ENCODE measurements at places on chromosomes 6 and 20.

- DNase-seq = no peak
These were observed 534 bp downstream of the NANP start for GRCh38 chr20:25623225-25623735.

GRCh38 chr6:85640821-85641220, 1.9 kb downstream of the SYNCRIP start:
- DNase-seq = no peak

DNA sequence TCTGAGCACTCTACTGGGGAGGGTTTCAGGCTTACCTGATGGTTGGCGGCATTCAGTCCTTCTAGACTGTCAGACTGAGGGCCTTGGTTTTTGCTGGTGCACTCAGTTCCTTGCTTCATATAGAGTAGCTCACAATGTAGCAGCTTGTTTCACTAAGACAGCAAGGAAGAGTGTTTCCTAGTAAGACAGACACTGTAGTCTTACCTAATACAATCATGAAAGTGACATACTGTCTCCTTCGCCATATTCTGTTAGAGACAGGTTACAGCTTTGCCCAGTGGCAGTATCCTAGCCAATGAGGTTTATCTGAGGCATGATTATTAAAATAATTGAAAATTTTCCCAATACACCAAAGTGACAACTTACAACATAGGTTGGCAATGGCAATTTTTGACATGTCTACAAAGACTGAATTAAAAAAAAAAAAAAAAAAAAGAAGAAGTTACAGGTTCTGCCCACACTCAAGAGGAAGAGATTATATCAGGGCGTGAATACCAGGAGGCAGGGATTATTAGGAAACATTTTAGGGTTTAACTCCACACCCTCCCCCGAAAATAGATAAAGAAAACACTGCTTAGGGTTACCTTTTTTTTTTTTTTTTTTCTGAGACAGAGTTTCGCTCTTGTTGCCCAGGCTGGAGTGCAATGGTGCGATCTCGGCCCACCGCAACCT, 66.8 kb downstream of the SCAND1 start:
- no peak for DNase-seq

DNA sequence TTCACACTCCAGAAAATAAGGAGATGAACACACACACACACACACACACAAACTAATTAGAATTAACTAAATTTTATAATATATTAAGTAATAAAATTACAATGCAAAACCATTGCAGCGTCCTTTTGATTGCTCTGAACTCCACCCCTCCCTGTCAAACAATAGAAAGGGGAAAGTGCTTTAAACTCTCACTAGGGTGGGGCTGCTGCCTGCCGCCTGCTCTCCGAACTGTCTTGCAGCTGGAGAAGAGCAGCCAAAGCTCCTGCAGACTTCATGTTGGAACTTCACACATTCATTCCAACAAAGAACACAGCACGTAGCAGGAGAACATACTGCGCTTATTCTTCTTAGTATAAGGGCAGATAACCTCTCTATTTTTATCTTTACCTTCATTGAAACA, 83.2 kb downstream of the GCLC start:
- DNase-seq = no peak

DNA sequence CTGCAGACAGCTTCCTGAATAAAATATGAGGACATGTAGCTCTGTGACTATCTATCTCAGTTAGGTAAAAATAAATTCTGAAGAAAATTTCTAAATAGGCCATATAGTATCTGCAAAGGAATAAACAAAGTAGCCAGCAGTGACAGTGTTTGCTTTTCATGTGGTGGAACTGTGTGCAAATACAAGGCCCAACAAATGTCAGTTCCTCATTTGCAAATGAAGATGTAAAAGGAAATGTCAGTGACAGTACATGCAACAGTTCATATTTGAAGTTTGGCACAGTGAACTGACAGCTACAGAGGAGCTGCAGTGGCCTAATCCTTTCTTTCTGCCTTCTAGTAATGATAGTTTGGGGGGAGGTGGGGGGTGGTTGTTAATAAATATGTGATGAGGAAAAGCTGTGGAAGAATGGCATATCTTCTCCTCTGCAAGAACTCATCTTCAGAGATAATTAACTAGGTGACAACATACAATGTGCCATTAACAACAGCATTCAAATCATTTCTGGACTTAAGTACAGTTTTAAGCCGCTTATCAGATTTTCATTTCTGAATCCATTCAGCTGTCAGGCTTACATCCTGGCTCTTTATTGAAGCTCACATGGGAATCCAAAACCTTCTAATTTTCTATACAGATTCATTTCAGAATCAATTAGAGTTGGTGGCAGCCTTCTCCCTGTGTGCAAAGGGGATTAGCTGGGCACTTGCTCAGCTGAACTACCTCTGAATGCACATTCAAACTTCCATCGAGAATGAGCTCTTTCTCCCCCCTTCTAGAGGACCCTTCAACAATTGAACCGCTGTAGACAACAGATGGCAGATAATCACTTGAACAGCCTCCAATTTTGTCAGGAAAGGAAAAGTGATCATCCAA, 1059.0 kb upstream of the EPHA7 start:
- DNase-seq = no peak

GRCh38 chr6:162845972-162846371, 118.2 kb downstream of the PACRG start:
- no peak for DNase-seq

DNA sequence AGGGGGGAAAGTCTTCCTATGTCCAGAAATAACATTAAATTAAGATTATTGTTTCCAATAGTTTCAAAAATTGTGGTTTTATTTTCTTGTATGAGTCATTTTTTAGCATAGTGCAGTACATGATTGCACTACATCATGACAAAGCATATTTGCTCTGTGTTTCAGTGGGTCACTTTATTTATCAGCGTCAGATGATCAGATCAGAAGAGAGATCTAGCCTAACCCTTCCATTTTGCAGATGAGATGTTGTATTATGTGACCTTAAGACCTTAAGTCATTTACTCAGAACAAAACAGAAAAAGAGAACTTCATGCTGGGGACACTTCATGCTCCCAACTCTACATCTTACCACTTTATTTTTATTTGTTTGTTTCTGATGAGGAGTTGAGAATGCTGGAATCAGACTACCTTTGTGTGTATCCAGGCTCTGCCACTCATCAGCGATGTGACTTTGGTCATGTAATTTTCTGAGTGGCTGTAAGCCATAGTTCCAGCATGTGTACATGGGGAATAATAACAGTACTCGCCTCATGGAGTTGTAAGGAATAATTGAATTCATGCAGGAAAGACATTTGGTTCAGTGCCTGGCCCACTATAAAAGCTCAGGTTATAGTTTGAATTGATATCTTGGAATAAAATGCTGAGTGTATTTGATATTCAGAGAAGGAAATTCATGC, 13.5 kb downstream of the EYA4 start:
- no peak for DNase-seq

DNA sequence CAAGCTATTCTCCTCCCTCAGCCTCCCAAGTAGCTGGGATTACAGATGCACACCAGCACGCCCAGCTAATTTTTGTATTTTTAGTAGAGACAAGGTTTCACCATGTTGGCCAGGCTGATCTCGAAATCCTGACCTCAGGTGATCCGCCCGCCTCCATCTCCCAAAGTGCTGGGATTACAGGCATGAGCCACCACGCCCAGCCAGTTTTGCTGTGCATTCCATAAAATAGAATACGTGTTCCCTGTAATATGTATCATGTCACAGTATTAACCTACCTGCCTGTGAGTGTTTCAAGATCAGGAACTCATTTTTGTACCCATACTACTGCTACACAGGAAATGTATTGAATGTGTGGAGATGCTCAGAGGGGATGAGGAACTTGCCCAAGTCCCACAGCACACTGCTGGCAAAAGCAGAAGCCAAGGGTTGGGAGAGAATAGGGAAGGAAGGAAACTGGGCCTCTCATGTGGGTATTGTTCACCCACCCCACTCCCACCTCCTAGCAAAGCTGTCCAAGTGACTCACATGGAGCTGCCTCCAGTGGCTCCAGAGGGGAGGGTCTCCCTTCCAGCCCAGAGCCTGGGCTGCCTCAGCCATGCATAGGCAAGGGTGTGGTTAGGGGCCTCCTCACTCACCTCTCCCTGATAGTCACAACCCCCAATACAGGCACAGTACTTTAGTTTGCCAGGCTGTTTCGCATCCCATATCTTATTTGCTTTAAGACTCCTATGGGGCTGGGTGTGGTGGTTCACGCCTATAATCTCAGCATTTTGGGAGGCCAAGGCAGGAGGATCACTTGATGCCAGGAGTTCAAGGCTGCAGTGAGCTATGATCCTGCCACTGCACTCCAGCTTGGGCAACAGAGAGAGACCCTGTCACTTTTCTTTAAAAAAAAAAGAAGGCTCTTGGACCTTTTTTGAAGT, 9.4 kb downstream of the HM13 start:
- DNase-seq = no peak

GRCh38 chr20:37520419-37520955, 563 bp upstream of the NNAT start:
- DNase-seq = no peak

DNA sequence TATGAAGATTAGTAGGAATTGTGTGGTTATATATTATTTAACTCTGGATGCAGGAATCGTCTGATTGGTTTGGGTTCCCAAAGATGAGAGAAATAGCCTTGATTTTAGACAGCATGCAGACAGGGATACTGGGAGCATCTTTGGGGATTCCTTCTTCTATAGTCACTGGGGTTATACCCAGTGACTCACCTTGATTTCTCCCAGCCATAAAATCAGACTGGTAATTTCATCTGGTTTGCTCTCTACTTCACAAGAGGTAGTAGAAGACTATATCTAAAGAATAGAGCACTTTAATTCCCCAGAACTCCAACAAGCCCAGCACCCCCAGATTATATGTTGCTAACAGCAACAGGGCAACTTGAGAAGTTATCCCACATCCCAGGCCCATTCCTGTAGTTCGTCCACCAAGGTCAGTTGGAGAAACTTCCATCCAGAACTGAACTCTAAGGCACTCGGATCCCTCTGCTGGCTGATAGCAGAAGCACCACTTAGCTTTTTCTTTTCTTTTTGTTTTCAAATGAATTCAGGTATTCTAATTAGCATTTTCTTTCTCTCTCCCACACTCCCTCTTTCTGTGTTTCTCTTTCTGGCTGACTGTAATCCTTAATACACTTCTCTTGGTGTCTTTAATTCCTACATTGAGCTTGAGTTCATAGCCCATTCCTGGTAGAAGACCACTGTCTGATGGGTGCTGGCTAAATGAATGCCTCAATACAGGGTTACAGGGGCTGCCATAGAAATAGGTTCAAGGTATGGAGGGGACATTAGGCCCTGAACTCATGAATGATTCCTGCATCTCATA, 20.4 kb upstream of the EFHC1 start:
- DNase-seq = no peak

DNA sequence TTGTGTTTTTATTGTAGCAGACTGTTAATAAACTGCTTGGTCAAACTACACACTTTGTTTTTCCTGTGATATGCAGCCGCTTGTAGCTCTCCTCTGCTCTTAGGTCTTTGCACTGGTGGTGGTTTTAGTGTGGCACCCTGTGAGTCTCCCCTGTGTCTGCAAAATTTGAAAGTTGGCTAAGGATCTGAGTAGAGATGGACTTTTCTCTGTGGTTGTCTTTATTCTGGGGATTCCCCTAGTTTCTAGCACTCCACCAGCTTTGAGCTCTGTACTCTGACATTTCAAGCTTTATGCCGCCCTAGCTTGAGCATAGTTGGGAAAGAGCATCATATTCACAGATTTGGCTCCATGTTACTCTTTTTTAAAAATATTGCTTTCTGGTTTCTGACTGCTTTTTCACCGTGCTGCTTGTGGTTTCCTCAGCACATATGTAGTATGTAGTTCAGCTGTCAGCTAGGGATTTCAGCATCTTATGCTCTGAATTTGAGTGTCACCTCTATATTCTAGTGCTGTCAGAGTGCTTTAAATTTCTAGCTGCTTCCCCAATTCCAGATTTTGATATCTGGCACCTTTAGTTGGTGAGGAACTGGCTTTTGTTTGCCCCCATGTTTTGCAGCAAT, 25.4 kb downstream of the CDYL start:
- DNase-seq = no peak

DNA sequence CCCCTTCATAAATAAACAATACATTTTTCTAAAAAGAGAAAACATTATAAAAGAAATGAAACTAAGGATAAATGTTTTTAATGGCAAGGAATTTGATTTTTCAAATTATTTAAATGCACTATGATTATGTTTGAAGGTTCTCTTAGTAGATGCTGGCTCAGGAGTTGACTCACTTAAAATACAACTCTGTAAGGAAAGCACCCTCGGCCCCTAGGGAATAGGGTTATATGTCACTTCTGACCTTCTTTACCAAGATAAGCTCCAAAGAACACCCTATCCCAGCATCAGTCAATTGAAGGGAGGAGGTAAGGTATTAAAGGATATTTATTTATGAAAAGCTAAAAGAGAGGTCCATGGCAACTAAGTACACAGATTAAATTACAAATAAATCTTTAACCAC, 6.8 kb downstream of the SNAP91 start:
- no peak for DNase-seq

- peak; percentile 81 for DNase-seq
These were observed 41.9 kb upstream of the HFE start for GRCh38 chr6:26045065-26045927.
